ENCODE measurements at places on chromosomes 6 and 20.

GRCh38 chr20:37856932-37857660 lies 45.8 kb upstream of the VSTM2L start:
- DNase-seq, result no peak

GRCh38 chr6:128883906-128884305 lies 968 bp downstream of the LAMA2 start:
- no peak for DNase-seq

- DNase-seq, result peak; percentile 60
Measured at GRCh38 chr20:45823949-45824835, 2.9 kb downstream of the TNNC2 start.

DNA sequence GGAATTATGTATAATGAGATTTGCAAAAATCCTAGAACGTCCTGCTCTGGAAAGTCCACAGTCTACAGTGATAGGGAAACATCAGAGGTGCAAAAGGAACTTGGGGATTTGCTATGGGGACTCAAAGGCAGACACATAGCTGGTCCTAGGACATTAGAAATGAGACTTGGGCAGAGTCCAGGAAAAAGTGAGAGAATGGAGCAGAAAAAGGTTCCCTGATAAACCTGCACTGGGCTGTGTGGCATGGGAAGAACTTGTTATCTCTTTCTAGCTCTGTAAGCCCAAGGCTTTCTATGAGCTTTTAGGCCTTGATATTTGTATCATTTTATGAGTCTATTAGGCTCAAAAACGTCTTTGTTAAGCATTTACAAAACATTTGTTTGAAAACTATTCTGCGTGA lies 15.2 kb downstream of the PRND start:
- DNase-seq, result no peak

GRCh38 chr20:61673152-61673847 lies 392.4 kb downstream of the TAF4 start:
- no peak for DNase-seq

All from CD4-positive, alpha-beta T cell treated with Interleukin-21 for 1 hour (primary cell).